ENCODE measurements at places on chromosomes 6 and 20.

DNA sequence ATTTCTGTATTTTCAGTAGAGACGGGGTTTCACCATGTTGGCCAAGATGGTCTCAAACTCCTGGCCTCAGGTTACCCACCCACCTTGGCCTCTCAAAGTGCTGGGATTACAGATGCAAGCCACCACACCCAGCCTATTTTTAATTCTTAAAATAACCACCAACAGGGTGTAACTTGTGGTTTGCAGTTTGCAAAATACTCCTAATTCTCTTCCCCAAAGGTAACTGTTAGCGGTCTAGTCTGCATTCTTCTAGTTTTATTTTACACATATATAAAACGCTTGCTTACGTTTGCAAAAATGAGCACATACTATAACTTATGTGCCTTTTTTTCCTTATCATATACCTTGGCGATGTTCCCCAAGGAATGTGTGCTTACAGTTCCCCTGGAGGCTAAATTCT, 25.6 kb upstream of the CHMP4B start:
- no peak for DNase-seq

DNA sequence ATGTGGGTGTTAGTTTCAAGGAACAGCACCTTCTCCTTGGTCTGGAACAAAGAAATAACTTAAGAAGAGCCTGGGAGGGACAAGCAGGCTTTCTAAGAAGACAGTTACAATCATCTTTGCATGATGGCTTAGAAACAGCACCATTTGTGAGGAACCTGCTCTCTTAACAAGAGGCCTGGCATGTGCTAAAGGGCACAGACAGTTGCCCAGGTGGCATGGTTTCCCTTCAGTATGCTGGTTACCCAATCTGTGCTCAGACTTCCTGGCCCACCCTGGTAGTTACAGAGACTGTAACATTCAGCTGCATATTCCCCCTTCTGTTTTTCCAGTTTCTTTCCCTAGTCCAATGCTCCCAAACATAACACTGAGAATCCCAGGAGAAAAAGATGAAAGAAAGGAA, 84.0 kb downstream of the CHD6 start:
- no peak for DNase-seq

- no peak for DNase-seq
These were observed 501.7 kb upstream of the JARID2 start for GRCh38 chr6:14744212-14744556.

DNA sequence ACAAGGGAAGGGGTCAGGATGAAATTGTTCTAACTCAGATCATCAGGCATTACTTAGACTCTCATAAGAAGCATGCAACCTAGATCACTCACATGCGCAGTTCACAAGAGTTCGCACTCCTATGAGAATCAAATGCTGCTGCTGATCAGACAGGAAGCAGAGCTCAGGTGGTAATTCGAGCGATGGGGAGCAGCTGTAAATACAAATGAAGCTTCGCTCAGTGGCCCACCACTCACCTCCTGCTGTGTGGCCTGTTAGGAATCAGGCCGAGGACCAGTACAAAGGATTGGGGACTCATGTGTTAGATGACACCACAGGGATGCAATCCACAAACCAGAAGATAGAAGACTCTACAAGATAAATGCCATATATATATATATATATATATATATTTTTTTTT, 31.5 kb upstream of the TOP1 start:
- DNase-seq, result no peak

GRCh38 chr6:110548110-110548847, 71.9 kb upstream of the SLC22A16 start:
- no peak for DNase-seq

DNA sequence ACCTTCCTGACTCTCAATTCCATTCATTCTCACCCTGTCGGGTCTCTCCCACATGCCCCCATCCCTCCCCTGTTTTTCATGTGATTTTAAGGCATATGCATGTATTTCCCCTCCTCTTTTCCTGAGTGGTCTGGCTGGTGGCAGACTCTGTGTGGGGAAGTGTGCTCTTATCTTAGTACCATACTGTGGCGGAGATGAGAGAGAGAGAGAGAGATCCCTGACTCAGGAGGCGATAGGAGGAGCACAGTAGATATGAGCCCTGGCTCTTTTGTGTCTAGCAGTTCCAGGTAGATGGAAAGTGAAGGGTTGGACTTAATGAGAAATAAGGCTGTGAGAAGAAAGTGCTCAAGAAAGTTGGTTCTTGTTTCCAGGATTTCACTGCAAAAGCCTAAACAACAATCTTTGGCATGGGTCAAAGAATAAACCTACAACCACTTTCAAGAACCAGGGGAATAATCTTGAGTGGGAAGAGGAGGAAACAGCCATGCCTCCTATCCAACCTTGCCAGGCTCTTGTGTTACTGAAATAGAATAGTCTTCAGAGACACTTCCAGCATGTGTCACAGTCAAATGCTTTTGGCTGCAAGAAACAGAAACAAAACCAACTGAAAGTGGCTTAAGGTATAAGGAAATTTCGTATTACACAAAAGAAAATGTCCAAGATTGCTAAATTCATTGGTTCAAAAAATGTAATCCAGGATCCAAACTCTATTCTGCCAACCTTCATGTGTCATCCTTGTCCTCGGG, 123.8 kb upstream of the MYLIP start:
- DNase-seq, result no peak

DNA sequence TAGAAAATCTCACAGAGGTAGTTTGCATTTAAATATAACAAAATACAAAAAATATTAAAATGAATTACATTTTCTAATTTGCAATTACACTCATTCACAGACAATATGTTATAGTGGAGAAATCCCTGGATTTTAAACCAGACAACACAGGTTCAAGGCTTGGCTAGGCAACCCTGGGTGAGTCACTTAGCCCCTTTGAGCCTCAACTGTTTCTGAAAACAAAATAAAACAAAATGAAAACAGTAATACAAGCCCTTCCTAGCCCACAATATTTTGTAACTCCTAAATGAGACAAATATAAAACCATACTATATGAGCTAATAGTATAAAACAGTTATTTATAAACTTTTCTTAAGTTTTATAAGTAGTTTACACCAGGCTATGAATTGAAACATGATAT, 41.0 kb downstream of the UQCC1 start:
- no peak for DNase-seq

GRCh38 chr20:54938707-54939106, 463.3 kb downstream of the DOK5 start:
- no peak for DNase-seq

DNA sequence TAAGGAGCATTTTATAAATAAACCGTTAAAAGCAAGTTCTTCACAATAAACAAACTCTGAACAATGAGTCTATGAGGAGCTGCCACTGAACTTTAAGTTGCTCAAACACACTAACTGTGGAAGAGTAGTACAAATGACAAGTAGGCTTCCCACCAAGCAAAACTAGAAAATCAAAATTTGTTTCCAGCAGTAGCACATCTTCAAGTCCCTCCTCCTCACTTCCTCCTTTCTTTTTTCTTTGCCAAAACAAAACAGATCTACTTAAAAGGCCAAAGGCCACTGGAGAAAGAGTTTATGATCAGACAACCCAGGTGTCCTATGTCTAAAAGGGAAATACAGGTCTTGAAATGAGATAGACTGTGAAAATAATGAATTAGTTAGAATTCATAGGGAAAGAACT, 17.1 kb upstream of the FAM135A start:
- no peak for DNase-seq

GRCh38 chr20:12581644-12582289, 427.0 kb upstream of the SPTLC3 start:
- no peak for DNase-seq

DNA sequence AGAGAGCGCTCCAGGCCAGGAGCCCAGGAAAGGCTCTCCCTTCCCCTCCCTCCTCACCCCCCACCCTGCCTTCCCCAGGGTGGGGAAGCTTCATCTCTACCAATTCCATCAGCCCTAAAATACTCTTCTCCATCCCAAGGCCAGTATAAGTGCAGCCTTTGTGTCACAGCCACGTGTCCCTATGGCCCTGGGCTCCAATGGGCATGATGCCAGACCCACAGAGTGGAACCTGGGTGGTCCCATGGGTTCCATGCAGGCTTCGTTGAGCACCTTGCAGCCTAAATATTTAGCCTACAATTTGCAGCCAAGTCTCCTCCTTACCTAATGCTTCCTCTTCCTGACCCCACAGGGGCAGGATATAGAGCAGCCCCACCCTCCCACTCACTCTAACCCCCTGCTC, 976 bp upstream of the MATN4 start:
- DNase-seq, result no peak

- no peak for DNase-seq
These were observed 29.0 kb upstream of the BCLAF1 start for GRCh38 chr6:136318676-136319075.

GRCh38 chr6:143205991-143206390, 145.3 kb downstream of the AIG1 start:
- no peak for DNase-seq

GRCh38 chr6:131644921-131645320, 7.8 kb downstream of the ENPP3 start:
- DNase-seq, result no peak

GRCh38 chr20:4645621-4646020, 76.1 kb upstream of the PRND start:
- no peak for DNase-seq

DNA sequence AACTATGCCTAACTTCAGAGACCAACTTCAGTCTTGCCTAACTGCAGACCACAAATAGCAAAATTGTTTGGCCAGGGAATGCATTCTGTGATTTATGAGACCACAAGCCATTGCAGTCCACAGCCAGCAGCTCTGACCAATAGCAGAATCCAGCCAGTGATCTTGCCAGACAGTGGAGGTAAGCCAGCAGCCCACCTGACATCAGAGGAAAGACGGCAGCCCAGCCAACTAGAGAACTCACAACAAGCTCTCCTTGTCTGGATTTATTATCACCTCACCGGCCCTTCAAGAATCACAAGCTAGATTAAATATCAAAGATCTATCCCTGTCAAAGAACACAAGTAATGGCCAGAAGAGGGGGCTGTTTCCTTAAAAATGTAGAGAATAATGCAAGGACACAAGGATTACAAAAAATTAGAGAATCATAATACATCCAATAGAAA, 66.5 kb upstream of the SLC35F1 start:
- no peak for DNase-seq

- no peak for DNase-seq
These were observed 115.7 kb downstream of the OGFRL1 start for GRCh38 chr6:71404145-71404966.

GRCh38 chr6:123022975-123023374, 26.9 kb downstream of the CLVS2 start:
- DNase-seq, result no peak

DNA sequence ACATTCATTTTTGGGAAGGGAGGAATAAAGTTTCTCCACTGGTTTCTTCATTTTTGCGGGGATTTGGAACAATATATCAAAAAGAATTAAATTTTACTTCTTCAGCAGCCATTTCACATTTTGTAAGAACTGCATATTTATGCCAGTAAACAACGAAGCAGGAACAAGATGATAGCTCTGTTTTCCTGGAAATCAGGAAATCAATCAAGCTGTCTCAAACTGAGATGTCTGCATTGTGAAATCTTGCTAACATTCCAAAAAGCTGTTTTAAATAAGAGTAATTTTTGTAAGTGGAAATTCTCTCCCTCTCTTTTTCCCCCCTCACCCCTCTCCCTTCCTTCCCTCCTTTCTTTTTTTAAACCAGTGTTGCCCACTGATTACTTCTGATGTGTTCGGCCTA, 20.0 kb downstream of the MAPK13 start:
- DNase-seq, result no peak

- peak; percentile 21 for DNase-seq
These were observed 223.0 kb upstream of the SYNCRIP start for GRCh38 chr6:85865420-85866369.

DNA sequence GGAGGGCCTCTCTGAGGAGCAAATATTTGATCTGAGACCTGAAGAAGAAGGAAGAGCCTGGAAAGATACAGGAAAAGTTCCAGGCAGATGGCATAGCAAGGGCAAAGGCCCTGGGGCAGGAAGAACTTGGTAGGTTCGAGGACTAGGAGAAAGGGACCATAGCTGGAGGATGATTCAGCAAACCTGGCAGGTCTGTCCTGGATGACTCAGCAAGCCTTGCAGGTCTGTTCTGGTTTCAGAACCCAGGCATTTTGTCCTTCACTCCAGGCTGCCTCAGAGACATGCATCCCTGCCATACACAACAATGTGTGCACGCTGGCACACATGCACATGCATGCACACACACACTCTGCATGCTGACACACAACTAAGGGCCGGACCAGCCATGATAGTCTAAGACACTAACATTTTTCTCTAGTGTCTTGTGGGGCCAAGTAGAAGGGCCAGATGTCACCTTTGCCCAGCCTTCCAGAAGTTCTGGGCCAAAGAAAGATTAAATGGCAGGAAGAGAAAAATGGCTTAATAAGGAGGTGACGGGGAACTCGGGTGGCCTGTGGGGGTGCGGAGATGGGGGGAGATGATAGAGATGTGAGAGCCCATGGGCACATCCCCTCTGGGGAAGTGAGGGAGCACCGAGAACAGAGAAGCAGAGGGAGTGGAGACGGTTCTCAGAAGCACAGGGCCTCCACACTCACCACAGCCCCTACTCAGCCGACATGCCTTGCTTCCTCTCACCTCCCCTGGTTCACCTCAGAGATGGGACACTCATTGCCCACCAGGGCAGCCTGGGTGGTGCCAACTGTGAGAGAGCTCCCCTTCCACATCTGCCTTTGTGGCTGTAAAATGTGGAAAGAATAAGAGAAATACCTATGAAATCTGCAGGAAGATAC, 15.4 kb upstream of the TRIB3 start:
- no peak for DNase-seq

GRCh38 chr6:113539202-113539601, 317.9 kb upstream of the MARCKS start:
- no peak for DNase-seq

DNA sequence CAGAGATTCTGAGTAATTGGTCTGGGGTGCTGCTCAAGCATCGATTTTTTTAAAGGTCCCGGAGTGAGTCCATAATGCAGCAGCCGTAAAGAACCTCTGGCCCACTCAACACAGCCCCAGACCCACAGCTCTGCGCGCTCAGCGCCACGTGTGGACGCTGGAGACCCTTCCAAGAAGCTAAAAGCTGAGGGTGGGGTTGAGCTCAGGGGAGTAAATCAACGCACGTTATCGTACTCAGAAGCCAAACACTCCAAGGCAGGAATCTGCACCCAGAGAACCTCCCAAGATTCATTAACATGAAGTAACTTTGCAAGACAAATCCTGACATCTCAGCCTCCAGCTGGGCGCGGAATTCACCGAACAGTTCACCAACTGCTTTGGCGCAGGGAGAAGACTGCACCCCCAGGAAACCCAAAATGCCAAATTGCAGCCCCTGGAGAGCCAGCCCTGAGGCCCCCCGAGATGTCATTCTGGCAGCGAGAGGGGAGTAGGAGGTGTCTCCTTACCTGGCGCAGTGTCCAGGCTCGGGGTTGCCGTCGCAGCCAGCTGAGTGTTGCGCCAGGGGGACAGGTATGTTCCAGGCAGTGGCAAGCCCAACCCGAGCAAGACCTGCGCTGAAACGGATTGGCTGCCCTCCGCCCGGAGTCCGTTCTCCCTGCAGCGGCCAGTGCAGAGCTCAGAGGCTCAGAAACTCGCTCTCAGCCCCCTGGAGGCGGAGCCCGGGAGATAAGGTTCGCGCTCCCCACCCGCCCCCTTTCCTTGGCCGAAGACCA, at the start of gene COL21A1:
TSS of gene COL21A1 (minus strand) at position 700 of the 773 bp plus-strand sequence. CDS start 64,962 bp downstream, outside the sequence.
- DNase-seq, result no peak

Measured in activated naive CD4-positive, alpha-beta T cell treated with anti-CD3 and anti-CD28 coated beads, Interleukin-2, amount 10 ng/mL, durations not matched to agents 7 days and 5 days (primary cell).